ENCODE measurements at places on chromosomes 5 and 9.

- no peak for DNase-seq
These were observed 15.6 kb downstream of the VCAN start for GRCh38 chr5:83487155-83487554.

- DNase-seq = no peak
These were observed 108.7 kb downstream of the IRX2 start for GRCh38 chr5:2642684-2643345.

GRCh38 chr9:135123773-135124134 lies 36.3 kb downstream of the OLFM1 start:
- no peak for DNase-seq

GRCh38 chr5:989961-990530 lies 18.6 kb upstream of the NKD2 start:
- no peak for DNase-seq

- DNase-seq = no peak
These were observed 334.7 kb upstream of the PIK3R1 start for GRCh38 chr5:67880876-67881275.

DNA sequence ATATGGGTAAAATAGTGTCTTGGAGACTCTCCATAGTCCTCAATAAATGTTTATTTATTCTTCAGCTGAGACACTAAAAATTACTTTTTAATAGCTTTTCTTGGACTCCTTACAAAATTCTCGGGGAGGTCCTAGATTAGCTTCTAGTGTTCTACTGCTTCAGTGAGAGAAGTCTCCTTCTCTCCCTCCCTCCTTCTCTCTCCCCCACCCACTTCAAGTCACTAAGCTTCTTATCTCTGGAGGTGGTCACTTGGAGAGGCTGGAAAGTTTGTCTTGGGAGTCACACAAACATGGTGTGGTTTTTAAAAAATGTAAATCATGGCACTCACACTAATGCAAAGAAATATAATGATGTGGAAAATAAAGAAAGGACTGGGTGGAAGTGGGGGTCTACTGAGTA lies 64.1 kb downstream of the SEMA6A start:
- no peak for DNase-seq
